ENCODE measurements at places on chromosomes 1 and 21. TPM values are rescaled to one million over a fixed set of nuclear protein-coding genes. Genes with fewer than 3 reads are reported as not detected.

- no peak for DNase-seq
Measured at GRCh38 chr1:57124768-57125446, 159.1 kb upstream of the C8B start.

DNA sequence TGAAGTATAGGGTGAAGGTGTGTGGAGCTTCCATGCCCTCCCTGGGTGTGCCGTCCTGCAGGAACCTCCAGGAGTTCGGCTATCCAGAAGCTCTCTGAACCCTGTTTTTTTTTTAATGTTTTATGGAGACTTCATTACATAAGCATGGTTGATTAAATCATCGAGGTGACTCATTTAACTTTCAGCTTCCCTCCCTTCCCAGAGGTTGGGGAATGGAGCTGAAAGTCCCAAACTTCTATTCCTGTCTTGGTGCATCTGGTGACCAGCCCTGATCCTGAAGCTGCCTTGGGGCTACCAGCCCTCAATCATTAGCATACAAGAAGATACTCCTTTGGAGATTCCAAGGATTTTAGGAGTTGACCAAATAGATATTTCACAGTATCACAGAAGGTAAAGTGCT lies 9.5 kb downstream of the RRP15 start:
- DNase-seq: no peak

- no peak for DNase-seq
Measured at GRCh38 chr1:19061343-19061742, 104.9 kb upstream of the IFFO2 start.

The G0S2 gene
- 2.5 TPM for polyA plus RNA-seq

DNA sequence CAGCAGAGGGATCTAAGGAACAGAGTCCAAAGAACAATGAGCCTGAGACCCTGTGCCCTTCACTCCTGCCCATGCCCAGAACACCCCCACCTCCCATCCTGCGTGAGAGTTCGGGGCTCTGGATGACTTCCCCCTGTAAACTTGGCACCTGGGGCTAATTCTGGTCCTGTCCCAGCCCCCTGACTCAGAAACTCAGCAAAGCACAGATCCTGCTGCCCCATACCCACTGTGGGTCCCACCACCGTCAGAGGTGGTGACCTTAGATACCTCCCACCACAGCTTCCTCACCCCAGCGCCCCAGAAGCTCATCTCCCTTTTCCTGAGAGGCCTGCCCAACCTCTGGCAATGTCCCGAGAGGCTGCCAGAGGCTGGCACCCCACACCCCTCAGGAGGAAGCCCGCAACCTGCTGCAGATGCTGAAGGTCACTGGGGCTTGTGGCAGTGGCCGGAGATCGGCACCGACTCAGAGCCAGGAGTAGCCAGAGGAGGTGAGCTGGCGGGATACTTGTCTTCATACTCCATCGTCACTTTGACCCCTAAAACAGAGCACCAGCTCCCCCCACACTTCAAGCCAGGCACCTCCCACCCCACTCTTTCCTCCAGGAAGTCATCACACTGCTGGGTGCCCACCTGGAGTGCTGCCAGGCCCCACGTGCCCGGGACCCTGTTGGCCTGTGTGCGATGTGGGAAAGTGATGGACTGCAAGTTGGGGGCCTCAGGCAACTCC lies 111.6 kb upstream of the IFFO2 start:
- no peak for DNase-seq

GRCh38 chr1:3432306-3432705 lies 22.2 kb upstream of the ARHGEF16 start:
- DNase-seq: no peak

DNA sequence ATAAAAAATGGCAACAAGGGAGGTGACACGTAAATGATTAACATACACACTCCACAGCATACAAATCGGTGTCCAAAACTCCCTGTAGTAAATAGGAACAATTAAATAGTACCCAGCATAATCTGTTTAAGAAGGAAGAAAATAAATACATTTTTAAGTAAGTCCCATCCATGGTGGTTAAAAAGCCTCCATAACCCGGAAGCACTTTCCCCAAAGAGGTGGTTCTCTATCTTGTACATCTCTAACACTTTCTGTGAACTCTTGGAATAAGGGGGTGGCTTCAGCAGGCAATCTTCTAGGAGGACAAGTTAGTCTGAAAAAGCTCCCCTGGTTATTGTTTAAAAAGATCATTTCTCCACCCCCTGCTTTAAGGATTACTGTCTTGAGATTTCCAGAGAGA lies 76.9 kb downstream of the PTPN14 start:
- DNase-seq: no peak

DNA sequence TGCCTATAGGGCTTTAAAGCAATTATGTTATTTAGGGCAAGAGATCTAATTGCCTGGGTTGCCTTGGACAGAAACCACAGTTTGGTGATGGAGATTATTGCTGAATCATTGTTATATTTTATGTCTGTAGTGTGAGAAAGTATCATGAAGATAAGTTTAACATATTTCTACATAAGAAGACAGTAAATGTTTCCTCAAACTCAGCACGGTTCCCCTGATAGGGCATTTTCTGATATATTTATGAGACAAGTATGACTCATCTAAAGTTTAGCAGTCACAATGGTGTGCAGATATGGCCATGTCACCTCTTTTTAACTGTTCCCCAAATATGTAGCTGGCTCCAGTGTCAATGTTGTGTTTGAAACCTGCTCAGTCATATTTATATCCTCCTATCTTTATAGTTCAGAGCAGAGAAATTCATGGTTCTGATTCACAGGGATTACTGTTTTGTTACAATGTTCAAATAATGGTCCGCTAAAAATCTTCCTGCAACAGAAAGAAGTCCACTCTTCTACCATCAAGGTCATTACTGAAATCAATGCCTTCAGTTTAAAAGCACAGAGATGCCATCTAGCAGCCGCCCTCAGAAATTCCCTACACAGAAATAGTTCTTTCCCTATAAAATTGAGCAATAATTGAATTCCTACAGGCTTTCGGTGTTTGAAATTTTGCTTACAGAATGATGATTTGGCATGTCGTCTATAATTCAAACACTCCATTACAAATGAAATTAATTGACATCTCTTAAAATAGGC lies 3.7 kb downstream of the OLFM3 start:
- no peak for DNase-seq

The CR1L gene
- polyA plus RNA-seq: not detected

The RGL1 gene
- polyA plus RNA-seq: 1.5 TPM

The S100A2 gene
- 19.5 TPM for polyA plus RNA-seq

GRCh38 chr1:101653482-101653946 lies 343.2 kb downstream of the OLFM3 start:
- DNase-seq: no peak

- DNase-seq: peak; percentile 95
Measured at GRCh38 chr1:9473032-9473807, 66.0 kb upstream of the SLC25A33 start.

DNA sequence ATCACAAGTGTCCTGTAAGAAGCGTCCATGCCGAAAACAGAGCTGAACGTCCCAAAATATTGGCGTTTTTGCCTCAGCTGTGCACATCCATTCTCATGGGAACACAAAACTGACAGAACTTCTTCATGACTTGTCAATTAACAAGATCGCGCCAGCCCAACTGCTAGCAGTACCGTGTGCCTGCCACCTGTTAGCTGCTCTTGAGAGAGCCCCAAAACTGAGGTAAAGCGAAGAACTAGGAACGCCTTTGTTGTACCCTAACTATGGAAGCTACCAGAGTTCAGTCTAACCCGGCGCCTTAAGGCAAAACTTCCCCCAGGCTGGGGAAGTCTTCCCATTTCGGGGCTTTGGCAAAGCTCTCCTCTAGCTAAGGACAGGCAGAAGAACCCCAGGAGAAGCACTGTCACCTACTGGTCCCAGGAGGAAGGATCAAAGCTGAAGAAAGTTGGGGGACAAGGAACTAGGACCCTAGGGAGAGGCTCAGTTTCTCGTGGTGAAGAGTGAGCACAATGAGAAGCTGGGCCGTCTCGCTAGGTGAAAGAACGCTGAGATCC lies 719 bp downstream of the EYA3 start:
- no peak for DNase-seq

DNA sequence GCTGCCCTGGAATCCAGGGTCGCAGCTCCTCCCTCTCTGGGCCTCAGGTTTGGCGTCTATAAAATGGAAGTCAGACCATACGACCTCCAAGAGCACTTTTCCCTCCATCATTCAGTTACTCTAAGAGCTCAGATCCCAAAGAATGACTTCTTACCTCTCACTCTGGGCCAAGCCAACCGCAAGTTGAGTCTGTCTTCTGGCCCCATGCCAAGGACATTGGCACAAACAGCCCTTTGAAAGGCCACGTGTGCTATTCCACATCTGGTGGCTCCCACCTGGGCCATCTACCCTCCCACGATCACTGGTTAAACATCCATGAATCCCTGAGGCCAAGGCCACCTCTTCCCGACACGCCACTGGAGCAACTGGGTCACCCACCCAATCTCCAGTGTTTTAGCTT lies 12.4 kb downstream of the SLC2A7 start:
- DNase-seq: no peak

The NHLH1 gene
- polyA plus RNA-seq: 0.49 TPM

- DNase-seq: no peak
Measured at GRCh38 chr1:24605534-24606295, 37.4 kb upstream of the SRRM1 start.

- peak; percentile 36 for DNase-seq
Measured at GRCh38 chr1:94727846-94728715, 92.1 kb upstream of the SLC44A3 start.

- DNase-seq: no peak
Measured at GRCh38 chr1:94048413-94049164, 72.4 kb downstream of the ABCA4 start.

The OR6N1 gene
- not detected for polyA plus RNA-seq

GRCh38 chr1:67716800-67717199 lies 31.8 kb downstream of the GADD45A start:
- no peak for DNase-seq

The IVL gene
- not detected for polyA plus RNA-seq

DNA sequence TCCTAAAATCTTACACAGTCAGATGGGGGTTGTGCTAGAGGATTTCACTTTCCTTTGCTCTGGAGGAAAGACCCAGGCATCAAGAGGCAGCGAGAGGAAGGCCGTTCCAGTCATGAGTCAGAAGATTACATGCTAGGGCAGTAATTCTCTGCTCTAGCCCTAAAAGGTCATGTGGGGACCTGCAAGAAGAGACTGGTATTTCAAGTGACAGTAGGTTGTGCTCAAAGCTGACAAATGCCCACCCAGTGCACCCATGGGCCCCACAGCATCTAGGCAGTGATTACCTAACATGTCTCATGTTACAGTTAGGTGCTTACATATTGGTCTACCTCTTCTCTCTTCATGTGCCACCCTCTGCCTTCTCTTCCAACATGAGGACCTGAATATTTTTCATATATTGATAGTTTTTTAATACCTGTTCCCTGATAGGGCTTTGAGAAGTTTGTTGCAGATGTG lies 99.7 kb upstream of the BEND5 start:
- DNase-seq: no peak

- DNase-seq: no peak
Measured at GRCh38 chr1:172641492-172641891, 17.4 kb upstream of the FASLG start.

- no peak for DNase-seq
Measured at GRCh38 chr1:61231795-61232194, 149.4 kb downstream of the NFIA start.

DNA sequence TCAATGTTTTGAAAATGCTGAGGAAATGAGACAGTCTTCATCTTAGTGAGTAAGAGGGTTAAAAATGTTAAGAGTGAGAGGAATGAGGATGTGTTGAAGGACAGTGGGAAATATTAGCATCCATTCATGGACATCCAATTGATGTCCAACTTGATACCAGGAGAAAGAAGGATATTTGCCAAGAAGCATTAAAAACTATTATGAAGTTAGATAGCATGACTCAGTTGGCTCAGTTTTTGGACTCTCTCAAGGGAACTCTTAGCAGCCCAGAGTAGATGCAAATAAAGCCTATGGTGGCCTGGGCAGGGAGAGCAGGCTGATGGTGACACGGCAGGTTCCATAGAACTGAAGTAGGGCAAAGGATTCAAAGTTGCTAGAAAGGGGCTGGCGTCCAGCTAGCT lies 171.0 kb downstream of the ZZZ3 start:
- peak; percentile 43 for DNase-seq

DNA sequence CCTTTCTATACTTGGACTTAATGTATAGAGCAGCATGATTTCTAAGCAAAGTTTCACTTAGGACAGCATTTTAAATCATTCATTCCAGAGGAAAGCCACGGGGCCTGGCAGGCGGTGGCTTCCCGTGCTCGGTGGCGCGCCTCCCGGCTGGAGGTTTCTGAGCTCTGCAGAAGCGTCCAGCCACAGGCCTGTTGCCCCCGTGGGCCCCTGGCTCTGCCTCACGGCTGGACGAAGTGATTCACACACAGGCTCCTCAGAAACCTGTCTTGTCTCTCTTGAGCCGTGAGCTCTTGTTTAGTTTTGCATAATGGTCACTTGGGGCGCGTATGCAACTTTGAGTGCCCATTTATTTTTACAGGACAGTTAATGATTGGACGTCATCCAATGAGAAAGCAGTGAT lies 22.1 kb upstream of the DIP2A start:
- no peak for DNase-seq

- no peak for DNase-seq
Measured at GRCh38 chr1:113980110-113980509, 836 bp downstream of the OLFML3 start.

DNA sequence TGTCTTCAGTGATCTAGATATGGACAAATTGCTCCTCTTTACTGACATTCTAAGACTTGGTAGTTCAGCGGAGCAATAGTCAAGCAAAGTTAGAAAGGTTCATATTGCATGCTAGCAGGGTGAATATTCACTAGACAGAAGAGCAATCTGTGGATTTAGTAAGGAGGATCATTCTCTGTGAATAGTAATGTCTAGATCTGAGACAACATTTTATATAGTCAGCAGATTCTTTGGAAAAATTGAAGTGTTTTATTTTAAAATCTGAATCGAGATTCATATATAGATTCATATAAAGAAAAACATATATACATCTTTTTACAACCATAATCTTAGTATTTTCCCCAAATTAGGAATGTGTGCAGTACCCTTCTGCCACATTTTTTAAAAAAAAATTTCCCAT lies 274.5 kb upstream of the BRINP3 start:
- no peak for DNase-seq

DNA sequence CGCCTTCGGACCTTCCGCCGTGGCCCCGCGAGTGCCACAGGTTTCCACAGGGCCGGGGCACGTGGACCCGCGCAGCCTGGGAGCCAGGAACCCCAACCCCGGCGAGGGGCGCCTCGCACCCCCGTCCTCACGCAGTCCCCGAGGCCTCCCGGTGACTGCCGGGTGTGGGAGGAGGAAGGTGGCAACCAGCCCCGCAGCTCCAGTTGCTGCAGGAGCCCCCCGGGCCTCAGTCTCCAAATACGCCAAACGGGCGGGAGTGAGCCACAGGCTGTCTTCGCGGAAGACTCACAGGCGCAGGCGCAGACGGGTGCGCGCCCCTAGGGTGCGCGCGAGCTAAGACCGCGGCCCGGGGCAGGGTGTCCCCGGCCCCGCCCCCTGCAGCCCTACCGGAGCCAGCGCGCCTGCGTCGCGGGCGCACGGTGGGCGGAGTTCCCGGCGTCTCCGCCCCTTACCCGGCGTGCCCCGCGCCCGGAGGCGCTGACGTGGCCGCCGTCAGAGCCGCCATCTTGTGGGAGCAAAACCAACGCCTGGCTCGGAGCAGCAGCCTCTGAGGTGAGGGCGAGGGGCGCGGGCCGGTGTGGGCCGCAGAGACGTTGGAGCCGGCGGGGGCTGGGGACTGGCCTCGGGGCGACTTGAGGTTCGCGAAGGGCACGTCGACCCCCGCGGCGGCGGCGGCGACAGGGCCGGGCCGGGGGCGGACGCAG lies at the start of gene ARF1:
ARF1 (plus strand) TSS at position 495 of the 704 bp plus-strand sequence. CDS start 14,407 bp downstream, outside the sequence.
- DNase-seq: peak; percentile 94

The RSBN1 gene
- 3.0 TPM for polyA plus RNA-seq

- DNase-seq: no peak
Measured at GRCh38 chr21:21045518-21045917, 47.3 kb downstream of the NCAM2 start.
